NCI-H510A treated with DMSO at 0.1 percent for 48 hours (cell line): ENCODE measurements at places on chromosomes 11 and 22.

GRCh38 chr22:50004918-50005317 is 7.6 kb downstream of the IL17REL start:
- DNase-seq: no peak

DNA sequence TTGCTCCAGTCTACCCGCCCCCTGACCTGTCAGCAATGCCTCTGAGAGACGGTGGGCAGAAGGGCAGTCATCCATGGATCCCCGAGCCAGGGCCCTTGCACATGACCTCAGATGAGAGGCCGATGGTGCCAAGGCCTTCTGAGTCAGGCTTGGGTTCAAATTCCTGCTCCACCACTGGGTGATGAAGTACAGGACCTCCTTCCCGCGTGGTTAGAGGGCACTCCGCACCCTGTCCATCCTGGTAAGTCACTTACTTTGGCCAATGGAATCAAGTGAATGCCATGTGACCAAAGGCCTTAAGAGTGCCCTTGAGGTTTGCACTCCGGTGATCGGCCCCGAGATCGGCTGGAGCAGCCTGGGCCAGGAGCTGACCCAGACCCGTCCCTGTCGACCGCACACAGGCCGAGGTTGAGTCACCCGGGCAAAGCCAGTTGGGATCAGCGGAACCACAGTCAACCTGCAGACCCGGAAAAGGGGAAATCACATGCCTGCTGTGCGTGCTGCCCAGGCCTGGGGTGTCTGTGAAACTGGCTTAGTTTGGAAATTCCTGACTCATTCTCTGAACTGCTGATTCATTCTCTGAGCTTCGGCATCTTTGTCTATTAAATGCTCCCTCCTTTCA is 48.9 kb downstream of the RTL6 start:
- DNase-seq: no peak

DNA sequence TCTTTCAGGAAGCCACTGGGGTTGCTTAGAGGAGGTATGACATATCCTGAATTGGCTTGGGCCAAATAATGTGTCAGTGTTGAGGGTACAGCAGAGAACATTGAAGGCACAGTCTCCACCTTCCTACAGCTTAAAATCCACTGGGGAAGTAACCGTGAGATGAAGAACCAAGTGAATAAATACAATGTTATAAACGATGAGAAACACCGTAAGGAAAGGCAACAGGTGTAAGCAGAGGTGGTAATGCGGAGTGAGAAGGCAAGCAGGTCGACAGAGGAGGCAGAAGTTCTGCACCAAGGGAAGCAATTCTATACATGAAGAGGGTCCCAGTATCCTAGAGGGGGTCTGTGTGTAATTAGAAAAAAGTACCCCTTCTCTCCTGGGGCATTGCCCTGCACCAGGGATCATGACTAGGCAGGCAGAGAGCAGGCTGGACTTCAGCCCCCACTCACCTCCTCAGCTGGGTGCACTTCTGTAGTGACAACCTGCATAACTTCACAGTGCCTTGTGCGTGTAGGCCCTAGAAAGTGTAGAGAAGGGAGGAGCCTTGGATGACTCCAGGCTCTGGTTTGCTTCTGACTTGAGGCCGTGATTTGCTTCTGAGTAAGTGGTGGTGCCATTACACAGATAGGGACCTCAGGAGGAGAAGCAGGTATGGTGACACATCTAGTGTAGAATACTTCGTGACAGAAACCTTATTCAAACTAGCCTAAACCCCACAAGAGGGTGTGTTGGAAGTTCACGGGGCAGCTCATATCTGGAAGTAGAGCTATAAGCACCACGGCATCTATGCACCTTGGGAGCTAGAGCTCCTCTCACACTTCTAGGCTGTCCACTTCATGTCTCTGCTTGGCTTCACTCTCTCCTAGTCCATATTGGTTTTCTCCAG is 4.9 kb downstream of the MYOD1 start:
- DNase-seq: no peak

DNA sequence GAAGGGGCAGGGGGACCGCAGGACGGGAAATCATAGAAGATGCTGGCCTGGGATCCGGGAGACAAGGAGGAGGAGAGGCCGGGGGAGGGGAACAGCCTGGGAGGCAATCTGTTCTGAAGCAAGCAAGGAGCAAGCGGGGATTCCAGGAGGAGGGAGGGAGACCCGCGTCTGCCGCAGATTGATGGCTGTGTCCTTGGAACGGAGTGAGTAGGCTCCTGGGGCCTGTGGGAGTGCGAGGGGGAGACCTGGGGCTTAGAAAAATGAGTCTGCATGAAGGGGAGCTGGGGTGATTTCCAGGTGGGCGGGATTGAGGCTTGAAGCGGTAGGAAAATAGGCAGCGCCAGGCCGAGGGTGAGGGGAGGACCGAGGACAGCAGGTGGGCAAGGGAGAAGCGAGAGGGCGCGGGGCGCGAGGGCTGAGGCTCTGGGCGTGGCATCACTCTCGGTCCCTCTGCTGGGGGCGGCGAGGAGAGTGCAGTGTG is 1.6 kb upstream of the LRRC55 start:
- no peak for DNase-seq

- no peak for DNase-seq
These were observed 2.5 kb downstream of the TCN2 start for GRCh38 chr22:30609260-30610185.

DNA sequence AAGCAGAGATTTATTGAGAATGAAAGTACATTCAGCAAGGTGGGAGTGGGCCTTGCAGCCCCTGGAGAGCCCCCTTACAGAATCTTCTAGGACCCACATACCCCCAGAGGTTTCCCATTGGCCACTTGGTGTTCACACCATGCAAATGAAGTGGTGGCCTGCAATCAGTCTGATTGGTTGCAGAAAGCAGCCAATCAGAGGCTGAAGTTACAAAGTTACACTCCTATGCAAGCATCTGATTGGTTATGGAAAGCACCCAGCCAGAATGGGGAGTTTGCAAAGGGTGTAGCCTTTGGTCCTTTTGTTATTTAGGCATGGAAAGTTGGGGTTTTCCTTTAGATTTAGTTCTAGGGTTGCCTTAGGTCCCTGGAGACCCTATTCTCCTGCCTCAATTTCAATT is 34.9 kb downstream of the UVRAG start:
- DNase-seq: no peak

GRCh38 chr11:78704811-78705210 is 130.1 kb upstream of the NARS2 start:
- no peak for DNase-seq

- DNase-seq: no peak
These were observed 22.2 kb downstream of the TSKU start for GRCh38 chr11:76805206-76805913.

- no peak for DNase-seq
These were observed 99.2 kb upstream of the FGF3 start for GRCh38 chr11:69918231-69918937.

GRCh38 chr11:17559341-17560087 is 12.5 kb downstream of the OTOG start:
- no peak for DNase-seq

GRCh38 chr11:78244546-78245255 is 56.0 kb downstream of the USP35 start:
- DNase-seq: no peak

DNA sequence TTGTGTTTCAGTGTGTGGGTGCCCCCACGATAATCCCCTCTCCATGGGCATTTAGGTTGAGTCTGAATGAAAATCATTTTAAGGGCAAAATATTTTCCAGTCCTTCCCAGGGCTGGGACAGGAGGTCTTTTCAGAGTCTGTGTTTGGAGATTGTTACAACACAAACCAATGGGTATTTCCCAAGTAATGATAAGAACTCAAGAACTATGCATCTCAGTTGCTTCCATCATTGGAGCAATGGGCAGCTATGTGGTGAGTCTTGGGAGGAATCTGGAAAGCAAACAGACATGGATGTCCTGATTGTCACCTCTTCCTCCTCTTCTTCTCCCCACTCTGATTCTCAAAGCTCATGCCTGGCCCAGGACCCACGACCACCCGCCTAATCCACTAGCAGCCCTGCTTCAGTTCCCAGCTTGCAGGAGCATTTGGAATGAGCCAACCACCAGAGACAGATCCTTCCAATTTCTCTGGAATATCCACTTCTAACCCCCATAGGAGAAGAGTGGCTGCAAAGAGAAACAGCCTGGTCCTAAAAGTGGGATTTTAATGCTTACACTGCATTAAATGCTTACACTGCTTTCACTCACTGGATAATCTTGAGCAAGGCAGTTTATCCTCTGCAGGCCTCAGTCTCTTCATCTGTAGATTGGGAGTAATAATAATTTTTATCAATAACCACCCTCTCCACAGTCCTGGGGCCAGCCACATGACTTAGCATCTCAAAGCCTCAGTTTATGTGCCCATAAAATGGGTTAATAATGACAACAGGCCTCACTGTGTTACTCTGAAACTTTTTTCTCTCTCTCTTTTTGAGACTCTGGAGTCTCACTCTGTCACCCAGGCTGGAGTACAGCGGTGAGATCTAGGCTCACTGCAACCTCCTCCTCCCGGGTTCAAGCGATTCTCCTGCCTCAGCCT is 404.3 kb downstream of the MN1 start:
- no peak for DNase-seq

DNA sequence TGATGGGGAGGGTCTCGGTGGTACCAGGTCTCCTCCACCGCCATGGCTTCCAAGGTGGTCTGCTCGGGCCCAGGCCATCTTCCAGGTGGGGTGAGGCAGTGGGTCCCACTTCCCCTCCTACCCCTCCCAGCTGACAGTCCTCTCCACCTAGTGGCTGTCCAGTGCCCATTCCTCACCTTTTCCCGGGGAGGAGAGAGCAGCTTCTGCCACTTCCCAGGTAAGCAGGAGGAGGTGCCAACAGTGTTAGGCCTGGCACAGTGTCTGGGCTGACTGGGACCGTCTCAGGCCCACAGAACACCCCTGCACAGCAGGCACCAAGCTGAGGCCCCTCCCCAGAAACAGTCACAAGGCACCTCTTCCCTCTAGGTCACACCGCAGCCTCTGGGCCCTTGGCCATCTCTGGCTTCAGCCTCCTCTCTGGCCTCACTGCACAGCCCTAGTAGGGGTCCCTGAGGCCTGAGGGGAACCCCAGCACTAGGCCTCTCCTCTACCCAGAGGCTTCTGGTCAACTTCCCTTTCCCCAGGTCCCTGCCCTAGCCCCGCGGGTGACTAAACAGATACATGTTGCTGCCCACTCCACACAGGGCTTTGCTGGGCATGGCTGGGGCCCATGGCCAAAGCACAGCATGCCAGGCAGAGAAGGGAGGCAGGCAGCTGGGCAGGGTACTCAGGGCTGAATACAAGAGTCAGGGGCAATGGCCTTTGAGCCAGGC is 2.3 kb upstream of the ANKRD13D start:
- DNase-seq: no peak

DNA sequence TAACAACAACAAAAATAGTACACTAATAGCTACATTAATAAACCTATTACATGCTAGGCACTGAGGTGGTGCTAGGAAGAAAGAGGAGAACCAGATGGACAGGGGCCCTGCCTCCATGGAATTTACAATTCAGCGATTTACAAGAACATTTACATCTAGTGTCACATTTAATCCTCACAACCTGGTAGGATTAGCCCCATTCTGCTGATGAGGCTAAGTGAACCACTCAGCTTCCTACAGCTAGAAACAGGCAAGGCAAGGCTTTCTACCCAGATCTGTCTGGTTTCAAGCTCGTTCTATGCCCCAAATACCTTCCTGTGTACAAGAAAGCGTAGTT is 368.4 kb downstream of the BUD13 start:
- DNase-seq: no peak

GRCh38 chr11:27213232-27213660 is 149.8 kb downstream of the CCDC34 start:
- DNase-seq: no peak

- no peak for DNase-seq
These were observed 221.3 kb downstream of the INSC start for GRCh38 chr11:15336021-15336420.

DNA sequence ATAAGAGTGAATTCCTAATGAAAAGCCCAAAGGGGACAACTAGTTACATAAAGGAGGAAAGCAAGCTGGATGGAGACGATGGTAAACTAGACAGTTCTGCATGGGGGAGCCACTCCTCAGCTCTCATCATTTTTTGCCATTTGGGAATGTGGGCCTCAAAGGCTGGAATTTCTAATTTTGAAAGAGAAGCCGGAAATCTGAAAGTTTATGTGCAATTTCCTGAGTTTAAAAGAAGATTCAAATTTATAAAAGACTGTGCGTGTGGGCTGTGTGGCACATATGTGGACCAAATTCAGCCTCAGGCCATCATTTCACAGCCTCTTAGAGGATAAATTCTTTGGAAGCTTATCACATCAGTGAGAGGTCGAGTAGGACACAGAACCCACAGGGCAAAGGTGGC is 18.3 kb upstream of the CRY2 start:
- no peak for DNase-seq

- DNase-seq: no peak
These were observed 82.6 kb downstream of the BARX2 start for GRCh38 chr11:129458278-129458677.

GRCh38 chr22:49925525-49926128 is 7.2 kb downstream of the CRELD2 start:
- DNase-seq: no peak

GRCh38 chr11:70799386-70799785 is 401.1 kb downstream of the CTTN start:
- DNase-seq: no peak

DNA sequence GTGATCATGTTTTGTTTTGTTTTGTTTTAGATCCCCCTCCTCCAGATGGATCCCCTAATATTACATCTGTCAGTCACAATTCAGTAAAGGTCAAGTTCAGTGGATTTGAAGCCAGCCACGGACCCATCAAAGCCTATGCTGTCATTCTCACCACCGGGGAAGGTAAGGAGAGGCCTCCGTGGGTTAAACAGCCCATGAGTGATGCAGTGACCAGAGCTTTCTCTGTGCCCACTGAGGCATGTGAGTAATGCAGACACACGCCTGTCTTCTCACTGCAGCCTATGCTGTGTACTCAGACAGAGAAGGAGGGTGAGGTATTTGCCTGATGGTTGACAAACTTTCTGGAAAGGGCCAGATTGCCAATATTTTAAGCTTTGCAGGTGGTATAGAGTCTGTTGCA is 73.7 kb upstream of the OR4B1 start:
- no peak for DNase-seq

DNA sequence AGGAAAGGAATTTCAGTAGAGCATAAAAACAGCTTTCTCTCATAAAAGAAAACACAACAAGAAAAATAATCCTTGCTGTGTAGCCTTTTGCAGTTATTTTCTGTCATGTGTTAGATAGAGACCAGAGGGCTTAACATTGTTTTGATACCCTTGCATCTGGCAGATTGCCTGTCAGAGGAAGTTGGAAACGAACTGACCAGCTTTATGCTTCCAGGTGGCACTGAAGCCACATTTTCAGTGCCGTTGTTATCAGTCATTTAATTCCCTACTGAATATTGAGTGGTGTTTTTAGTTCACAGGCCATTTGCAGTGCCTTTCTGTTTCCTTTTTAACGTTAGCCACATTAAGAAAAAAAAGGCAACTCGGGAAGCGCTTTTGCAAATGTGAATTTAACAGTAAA is 21.5 kb upstream of the RAG2 start:
- no peak for DNase-seq
